ENCODE measurements at places on chromosomes 16 and 17. TPM values are rescaled to one million over a fixed set of nuclear protein-coding genes. Genes with fewer than 3 reads are reported as not detected.

Gene FBXL16
- total RNA-seq = 8.8 TPM

Gene CLDN7
- 3.1 TPM for total RNA-seq

Gene GAS2L2
- 0.09 TPM for total RNA-seq

Gene TNFRSF13B
- not detected for total RNA-seq

DNA sequence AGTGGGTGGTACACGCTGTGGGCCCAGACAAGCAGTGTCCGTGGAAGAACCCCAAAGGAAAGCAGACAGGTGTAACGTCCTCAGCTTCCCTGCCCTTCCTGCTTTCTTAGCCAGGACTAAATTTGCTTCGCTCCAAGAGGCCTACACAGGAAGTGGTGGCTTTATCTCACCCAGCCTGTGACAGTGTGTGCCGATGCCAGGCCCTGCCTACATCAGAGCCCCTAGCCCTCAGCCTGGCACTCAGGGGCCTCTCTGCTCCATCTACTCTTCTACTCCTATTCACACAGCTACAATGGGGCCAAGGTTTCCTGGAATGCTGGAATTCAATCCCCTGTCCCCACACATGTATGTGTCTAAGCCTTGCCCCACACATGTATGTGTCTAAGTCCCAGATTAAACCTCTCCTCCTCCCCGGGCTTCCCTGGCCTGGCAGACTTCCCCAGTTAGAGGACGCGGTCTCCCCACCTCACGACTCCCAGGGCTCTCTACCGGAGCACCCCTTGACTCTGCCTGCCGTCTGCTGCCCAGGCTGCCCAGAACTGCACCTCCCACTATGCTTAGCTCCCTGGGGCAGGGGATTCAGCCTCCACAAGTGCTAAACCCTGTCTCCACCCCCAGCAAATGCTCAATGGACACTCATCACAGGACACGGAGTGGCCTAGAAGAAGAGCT lies 8.2 kb downstream of the PGAP3 start:
- DNase-seq = peak; percentile 50

GRCh38 chr16:88883946-88884345 lies 17.5 kb upstream of the PABPN1L start:
- no peak for DNase-seq

- DNase-seq = peak; percentile 30
These were observed 2.2 kb upstream of the BAHCC1 start for GRCh38 chr17:81392909-81393654.

DNA sequence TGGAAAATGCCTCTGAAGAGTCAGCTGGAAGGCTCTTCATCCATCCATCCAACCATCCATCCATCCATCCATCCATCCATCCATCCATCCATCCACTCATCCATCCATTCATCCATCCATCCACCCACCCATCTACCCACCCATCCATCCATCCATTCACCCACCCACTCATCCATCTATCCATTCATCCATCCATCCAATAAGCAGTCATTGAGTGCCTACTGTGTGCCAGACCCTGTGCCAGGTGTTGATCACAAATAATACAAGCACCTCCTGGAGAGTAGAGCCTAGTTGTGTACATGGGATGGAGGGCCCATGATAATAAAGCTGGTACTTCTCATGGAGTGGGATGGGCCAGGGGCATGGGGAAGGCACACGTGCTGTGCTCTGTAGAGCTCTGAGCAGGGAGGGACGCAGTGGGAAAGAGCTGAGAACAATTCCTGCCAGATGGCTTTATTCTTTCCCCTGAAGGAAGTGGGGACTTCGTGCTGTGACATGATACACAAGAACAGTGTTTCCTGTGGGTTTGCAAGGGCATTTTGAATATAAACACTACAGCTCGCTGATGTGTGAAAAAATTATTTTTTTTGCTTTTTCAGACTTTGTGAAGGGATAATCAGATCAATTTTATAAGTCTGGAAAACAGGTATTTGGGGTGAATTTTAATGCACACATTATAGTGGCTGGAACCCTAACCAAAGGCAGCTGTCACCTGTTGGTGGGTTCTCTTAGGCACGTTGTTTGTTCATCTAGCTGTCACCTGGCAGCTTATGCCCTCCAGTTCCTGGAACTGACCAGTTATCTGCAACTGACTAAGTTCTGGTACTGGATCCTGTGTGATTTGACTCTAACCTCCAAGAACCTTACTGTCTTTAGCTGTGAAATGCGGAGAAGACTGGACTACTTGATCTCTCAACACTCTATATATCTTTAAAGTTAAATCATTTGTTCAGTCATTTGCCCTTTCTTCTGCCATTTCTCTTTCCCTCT lies 61.3 kb downstream of the PRKCB start:
- no peak for DNase-seq

DNA sequence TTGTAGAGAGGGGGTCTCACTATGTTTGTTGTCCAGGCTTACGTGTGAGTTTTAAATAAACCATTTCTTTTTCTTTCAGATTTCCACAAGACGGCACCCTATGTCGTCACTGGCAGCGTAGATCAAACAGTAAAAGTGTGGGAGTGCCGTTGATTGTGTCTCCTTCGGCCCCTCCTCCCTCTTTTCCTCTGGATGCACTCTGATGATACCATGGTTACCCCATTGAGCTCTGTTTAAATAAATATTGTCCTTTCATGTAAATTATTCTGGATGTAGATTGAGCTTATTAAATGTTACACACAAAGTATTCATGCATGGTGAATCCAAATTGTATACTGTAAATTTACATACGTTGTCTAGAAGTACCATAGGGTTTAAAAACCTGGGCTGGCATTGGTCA lies 29.9 kb downstream of the CLUH start:
- no peak for DNase-seq

- no peak for DNase-seq
These were observed 7.3 kb downstream of the KIF18B start for GRCh38 chr17:44940317-44940716.

DNA sequence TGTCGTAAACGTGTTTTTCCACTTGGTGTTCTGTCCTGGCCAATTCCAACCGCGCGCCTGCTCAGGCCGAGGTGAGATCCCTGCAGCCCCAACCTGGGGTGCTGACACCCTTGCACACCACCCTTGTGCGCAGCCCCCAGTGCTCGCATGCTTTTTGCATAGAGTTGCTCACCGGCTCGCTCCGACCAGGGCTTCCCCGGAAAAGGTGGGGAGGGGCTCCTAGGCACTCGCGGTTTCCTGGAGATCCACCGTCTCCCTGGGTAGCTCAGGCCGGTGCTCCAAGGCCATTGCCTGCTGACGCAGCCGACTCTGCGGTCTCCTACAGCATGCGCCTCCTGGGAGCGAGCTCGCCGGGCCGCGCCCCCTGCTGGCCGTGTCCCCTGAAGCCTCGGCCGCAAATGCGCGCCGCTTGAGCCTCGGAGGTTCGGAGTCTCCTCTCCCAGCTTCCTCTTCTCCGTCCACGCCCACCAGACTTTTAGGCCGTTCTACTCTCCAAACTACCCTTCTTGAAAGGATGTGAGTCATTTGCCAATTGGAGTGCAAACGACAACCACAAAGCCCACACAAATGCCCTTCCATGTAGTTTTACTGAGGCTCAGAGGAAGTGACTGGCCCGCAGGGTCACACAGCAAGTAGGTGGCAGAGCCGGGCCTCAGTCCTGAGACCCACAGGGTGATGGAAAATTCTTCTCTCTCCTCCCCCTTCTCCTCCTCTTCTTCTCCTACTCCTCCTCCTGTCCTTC lies 7.2 kb upstream of the PDP2 start:
- peak; percentile 95 for DNase-seq

- no peak for DNase-seq
These were observed 463.8 kb upstream of the HSBP1 start for GRCh38 chr16:83343935-83344366.
